ENCODE measurements at places on chromosomes 5 and 9. TPM values are rescaled to one million over a fixed set of nuclear protein-coding genes. Genes with fewer than 3 reads are reported as not detected.

FPGS gene
- 78.2 TPM for total RNA-seq

IL33 gene
- 3.3 TPM for total RNA-seq

BTF3 gene
- total RNA-seq: 729 TPM

NMUR2 gene
- total RNA-seq: not detected

MRPL36 gene
- 102 TPM for total RNA-seq

SIT1 gene
- total RNA-seq: not detected

HRCT1 gene
- total RNA-seq: 0.33 TPM

STK32A gene
- not detected for total RNA-seq

ASTN2 gene
- total RNA-seq: 3.4 TPM

TICAM2 gene
- total RNA-seq: 1.3 TPM

PRRT1B gene
- not detected for total RNA-seq

SLC34A3 gene
- not detected for total RNA-seq

NTNG2 gene
- total RNA-seq: 3.0 TPM

ADAMTS12 gene
- 0.76 TPM for total RNA-seq

DAPK1 gene
- 380 TPM for total RNA-seq

PCDHGA5 gene
- 2.4 TPM for total RNA-seq

ARHGEF28 gene
- 3.5 TPM for total RNA-seq

SCGB3A2 gene
- not detected for total RNA-seq

Data from A673 (cell line).